ENCODE measurements at places on chromosomes 2 and 18.

DNA sequence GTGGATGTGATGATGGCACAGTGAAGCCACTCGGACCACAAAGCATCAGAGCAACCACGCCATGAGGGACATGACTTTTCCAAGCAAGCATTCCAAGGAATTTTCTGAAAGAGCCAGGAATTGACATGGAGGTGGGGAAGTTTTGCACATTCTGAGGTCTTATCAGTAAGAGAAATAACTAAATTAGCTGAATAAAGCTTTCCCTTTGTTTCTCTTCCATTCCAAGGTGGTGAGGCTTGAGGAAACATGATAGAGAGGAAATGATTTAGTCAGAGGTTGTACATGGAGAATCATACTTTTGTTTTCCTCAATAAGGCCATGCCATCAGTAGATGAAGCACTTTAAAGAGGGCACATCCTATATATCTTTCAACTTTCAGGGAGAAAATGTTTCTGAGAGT, 115.7 kb upstream of the MMADHC start:
- DNase-seq = no peak

GRCh38 chr18:35514283-35514682, 16.5 kb upstream of the INO80C start:
- no peak for DNase-seq

- no peak for DNase-seq
Observed at GRCh38 chr2:212426637-212427412, 111.8 kb downstream of the ERBB4 start.

DNA sequence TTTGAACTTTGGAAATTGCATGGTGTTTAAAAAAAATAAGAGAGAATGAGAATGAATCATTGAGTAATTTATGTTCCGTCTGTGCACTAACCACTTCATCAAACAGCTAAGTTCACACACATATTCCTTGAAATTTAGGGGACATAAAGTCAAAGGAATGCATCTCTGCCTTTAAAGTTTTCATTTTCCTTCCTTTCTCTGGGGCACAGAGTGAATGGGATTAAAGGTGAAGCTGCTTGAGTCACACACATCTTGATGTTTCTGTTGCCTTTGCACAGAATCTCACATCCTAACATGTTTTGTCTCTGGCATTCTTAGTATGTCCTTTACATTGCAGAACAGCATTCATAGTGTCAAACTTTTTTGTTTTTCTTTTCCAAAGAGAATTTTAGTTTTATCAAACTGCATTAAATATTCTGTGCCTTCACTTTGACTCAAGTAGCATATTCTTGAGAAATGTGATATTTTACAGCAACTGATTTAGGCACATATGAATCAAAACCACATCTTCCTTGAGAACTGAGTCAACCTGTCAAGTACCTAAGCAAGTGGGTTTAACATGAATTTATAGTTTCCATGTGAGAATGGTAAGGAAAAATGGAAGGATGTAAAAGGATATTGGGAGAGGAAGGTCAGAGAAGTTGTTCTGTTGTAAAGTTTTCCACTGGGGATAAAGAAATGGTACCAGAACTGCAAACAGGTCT, 169.1 kb upstream of the THUMPD2 start:
- DNase-seq = peak; percentile 21

- no peak for DNase-seq
Observed at GRCh38 chr2:135980434-135981079, 4.9 kb downstream of the DARS1 start.

DNA sequence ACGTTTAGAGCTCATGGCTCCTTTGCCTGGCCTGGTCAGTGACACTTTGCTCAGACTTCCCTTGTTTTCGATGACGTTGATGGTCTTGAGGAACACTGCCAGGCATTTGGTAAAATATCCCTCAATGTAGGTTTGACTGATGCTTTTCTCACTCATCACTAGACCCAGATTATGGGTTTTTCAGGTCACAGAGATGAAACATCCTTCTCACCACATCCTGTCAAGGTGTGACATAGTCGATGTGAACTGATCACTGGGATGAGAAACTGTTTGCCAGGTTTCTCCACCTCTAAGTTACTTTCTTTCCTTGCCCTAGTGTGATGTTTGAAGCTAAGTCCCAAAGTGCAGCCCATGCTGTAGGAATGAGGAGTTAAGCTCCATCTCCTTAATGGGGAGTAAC, 81.5 kb downstream of the AFF3 start:
- no peak for DNase-seq

GRCh38 chr2:26483957-26484565, 6.1 kb upstream of the OTOF start:
- DNase-seq = no peak

- no peak for DNase-seq
Observed at GRCh38 chr2:47021301-47022009, 105.8 kb upstream of the MCFD2 start.

GRCh38 chr2:219230059-219230540, 494 bp downstream of the ANKZF1 start:
- no peak for DNase-seq

DNA sequence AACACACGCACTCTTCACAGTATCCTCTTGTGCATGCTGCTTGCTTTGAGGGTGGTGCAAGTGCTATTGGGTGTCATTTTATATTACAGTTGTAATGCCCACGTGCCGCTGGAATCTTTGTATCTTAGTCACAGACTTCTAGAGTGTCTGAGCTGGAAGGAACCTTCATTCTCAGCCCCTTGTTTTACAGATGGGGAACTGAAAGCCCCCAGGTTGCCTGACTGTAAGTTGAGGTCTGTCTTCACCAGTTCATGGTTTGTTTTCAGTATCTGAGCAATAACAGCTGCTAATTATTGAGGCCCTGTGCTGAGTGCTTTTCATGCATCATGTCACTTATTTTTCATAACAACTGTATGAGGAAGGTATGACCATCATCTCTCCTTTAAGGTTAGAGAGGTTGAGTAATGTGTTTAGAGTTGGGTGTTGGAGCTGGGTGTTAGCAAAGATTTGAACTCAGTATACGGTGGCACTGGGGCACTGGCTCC, 77.0 kb downstream of the PRKCE start:
- no peak for DNase-seq

DNA sequence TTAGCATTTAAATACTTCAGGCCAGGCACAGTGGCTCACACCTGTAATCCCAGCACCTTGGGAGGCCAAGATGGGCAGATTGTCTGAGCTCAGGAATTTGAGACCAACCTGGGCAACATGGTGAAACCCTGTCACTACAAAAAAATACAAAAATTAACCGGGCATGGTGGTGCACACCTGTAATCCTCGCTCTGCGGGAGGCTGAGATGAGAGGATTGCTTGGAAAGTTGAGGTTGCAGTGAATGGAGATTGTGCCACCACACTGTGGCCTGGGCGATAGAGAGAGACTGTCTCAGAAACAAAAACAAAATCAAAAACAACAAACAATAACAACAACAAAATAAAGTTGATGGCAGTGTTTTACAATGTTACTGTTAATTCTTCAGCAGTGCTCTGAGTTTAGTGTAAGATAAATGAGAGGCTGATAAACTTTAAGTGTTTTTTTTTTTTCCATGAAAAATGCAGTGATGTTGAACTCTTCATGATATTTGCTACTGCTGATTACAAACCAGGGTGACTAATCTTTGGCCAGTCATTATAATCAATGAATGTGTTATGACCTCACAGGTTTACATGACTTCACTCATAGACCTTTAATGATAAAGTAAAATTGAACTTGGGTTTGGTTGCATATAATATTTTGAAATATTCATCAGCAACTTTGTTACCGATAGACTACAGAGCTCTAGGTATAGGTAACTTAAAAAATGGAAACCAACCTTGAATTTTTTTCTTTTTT, 2.5 kb downstream of the ITGAV start:
- DNase-seq = no peak

DNA sequence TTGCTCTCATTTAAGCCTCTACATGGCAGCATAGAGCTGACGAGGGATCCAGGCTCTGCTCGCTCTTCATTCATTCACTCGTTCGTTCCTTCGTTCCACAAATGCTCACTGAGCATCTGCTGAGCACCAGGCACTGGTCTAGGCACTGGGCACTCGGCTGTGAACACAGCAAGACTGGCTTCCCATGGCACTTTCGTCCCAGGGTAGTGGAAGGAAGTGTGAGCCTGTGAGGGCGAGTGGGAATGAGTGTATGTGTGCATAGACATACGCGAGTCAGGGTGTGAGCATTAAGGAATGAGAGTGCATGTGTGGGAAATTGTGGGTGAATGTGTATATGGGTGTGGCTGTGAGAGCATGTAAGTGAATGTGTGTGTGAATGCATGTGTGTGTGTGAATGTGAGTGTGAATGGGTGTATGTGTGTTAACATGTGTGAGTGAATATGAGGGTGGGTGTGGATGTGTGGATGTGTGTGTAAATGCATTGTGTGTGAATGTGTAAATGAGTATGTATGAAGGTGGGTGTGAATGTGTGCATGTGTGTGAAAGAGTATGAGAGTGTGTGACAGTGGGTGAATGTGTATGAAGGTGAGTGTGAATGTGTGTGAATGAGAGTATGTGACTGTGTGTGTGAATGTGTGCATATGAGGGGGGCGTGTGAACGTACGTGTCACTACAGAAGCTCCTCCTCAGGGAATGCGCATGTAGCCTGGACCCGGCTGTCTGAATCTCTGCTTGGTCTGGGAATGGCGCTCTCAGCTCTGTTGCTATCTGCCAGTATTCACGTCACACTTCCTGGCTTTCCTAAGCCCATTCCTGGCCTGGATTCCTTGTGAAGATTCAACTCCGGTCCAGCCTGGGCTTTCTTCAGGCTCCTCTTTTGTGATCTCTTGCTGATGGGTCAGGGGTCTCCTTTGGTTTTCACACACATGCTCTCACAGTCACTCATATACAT, 28.8 kb downstream of the SNORC start:
- DNase-seq = peak; percentile 31

- no peak for DNase-seq
Observed at GRCh38 chr2:133142087-133142486, 426.2 kb downstream of the NCKAP5 start.

DNA sequence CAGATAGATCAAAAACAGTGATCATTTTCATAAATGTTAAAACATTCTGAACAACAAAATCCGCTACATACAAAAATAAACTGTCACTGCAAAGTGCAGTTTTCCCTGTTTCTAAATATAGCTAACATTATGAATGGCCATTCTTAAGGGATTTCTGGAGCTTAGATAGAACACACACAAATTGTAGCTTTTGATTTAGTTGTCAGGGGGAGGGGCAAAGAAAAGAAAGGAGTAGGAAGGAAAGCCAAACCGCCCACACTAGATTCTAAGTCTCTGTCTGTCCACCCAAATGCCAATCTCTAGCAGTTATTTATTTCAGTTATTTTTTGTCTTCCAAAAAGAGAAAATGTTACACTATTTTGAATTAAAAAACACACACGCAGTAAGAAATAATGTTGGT, 182.4 kb downstream of the CDH2 start:
- DNase-seq = no peak

DNA sequence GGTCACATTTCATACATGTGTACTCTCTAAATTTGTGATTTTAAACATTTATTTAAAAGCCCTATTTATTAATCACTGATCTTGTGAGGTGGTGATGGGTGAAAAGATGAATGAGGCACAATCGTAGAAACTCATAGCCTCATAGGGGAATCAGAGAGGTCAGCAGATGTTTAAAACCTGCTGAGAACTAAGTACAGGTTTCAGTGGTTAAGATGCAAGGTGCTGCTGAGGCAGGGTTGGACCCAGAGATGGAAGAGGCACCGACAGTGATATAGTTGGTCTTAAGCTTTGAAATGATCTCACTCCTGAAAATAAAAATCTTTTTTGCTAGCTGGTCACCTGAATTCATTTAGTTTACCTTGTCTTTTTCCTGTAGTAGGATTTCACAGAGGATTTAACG, 49.6 kb downstream of the LINC00305 start:
- DNase-seq = no peak

GRCh38 chr2:126893606-126894005, 5.1 kb upstream of the TEX51 start:
- no peak for DNase-seq

GRCh38 chr2:37670378-37671008, 949 bp downstream of the CDC42EP3 start:
- no peak for DNase-seq

GRCh38 chr2:158202161-158202815, 100.6 kb downstream of the UPP2 start:
- no peak for DNase-seq

GRCh38 chr18:42781298-42781815, 334.1 kb downstream of the RIT2 start:
- no peak for DNase-seq

- DNase-seq = no peak
Observed at GRCh38 chr2:160906878-160907277, 253.3 kb upstream of the TANK start.

GRCh38 chr2:191355170-191355758, 110.1 kb downstream of the MYO1B start:
- no peak for DNase-seq

GRCh38 chr2:37654932-37655841, 16.3 kb downstream of the CDC42EP3 start:
- DNase-seq = no peak

DNA sequence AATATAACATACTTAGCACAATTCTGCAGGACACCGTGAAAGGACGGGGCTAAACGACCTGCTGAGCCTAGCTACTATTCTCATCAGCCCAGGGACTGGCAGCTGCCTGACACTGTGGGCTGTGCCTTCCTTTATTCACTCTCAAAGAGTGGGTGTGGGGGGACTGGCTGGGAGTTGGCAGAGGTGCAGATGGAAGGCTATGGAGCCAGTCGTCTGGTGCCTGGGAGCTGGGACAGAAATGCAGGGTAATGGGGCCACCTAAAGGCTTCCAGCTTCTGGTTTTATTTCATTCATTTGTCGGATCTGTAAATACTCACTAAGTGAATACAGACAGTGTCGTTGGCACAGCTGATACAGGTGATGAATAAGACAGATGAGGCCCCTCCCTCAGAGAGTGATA, 56.0 kb upstream of the NFU1 start:
- DNase-seq = no peak

- DNase-seq = no peak
Observed at GRCh38 chr18:51724790-51725721, 527.6 kb upstream of the MEX3C start.

- DNase-seq = no peak
Observed at GRCh38 chr2:108701806-108702205, 17.5 kb upstream of the RANBP2 start.

DNA sequence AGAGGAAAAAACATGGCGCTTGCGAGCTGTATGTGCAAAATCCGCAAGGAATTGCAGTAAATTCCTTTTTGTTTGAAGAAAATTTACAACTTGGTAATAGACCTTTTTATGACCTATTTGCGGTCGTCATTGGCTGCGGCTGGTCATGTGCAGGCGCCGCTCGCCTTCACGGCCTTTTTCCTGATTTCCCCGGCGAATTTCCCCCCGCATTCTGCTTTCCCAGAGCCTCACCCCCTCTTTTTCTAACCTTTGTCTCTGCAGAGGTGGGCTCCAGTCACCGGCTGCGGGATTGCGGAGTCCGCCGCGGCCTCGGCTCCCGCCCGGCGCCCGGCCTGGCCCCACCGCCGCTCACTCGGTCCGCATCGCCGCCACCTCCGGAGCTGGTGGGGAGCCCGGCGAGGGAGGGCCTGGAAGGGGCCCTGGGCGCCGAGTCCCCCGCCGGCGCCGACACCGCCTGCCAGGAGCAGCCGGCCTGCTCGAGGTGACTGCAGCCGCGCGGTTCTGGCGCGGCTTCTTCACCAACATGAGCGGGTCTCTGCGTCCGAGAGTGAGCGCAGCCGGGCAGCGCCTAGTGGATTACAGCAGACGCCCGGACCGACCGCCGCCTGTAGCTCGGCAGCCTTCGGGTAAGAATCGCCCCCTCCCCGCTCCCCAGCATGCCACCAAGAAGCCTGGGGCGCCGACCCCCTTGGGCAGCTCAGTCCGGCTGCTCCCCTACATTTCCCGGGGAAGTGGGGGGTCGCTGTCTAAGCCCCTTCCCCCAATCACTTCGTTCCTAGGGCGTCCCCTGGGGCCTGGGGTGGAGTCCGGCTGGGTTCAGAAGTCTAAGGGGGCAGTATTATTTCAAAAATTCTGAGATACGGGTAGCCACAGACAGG, 7.1 kb downstream of the HOXD8 start:
- DNase-seq = no peak

All from stromal cell of bone marrow (primary cell).